ENCODE measurements at places on chromosomes 6 and 20. TPM values are rescaled to one million over a fixed set of nuclear protein-coding genes. Genes with fewer than 3 reads are reported as not detected.

MDFI gene
- not detected for total RNA-seq

TRERF1 gene
- total RNA-seq = 0.20 TPM

PDYN gene
- total RNA-seq = not detected

ASIP gene
- not detected for total RNA-seq

NHLRC1 gene
- total RNA-seq = not detected
